Breast epithelium (tissue), 4 donors: ENCODE measurements at places on chromosomes 11 and 22. TPM values are rescaled to one million over a fixed set of nuclear protein-coding genes. Genes with fewer than 3 reads are reported as not detected.

DNA sequence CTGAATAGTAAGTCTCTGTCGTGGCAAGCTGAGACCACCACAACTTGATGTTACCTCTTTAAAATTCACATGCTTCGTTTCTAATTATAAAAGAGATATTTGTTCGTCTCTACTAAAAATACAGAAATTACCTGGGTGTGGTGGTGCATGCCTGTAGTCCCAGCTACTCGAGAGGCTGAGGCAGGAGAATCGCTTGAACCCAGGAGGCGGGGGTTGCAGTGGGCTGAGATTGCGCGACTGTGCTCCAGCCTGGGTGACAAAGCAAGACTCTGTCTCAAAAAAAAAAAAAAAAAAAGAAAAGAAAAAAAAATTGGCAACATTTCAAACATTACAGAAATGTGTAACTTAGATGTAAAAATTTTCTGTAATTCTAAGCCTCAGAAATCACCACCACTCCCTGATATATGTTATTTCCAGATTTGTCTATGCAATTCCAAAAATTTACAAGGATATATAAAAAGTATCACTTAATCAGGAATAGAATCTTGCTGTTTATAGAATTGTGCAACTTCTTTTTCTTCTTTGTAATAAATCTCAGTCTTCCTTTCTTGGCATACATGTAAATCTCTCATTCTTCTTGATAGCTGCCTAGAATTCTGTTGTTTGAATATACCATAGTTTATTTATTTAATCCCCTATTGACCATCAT is 37.3 kb downstream of the C11orf96 start:
- H3K27ac ChIP-seq, result no peak overlapping the region
- no peak overlapping the region for H3K4me3 ChIP-seq
- peaks cover 7% of the 10 kb centered on the region for H3K27me3 ChIP-seq
- DNase-seq, result no peak
- H3K4me1 ChIP-seq, result no peaks in the 10 kb centered on the region

The TBX1 gene
- 9.2 TPM for total RNA-seq

GRCh38 chr11:27599217-27599616 is 92.6 kb upstream of the LIN7C start:
- no peaks in the 10 kb centered on the region for H3K4me1 ChIP-seq
- no peak overlapping the region for H3K4me3 ChIP-seq
- no peaks in the 10 kb centered on the region for H3K36me3 ChIP-seq
- no peaks in the 10 kb centered on the region for H3K27me3 ChIP-seq
- no peak for DNase-seq
- no peak overlapping the region for H3K27ac ChIP-seq

The OTOG gene
- total RNA-seq, result not detected

- no peak for DNase-seq
- H3K27ac ChIP-seq, result no peak overlapping the region
- H3K4me3 ChIP-seq, result no peak overlapping the region
- H3K27me3 ChIP-seq, result no peaks in the 10 kb centered on the region
Measured at GRCh38 chr11:12175694-12176241, 65.4 kb downstream of the MICAL2 start.

GRCh38 chr22:47053726-47054141 is 291.3 kb downstream of the TBC1D22A start:
- DNase-seq, result no peak
- no peak overlapping the region for H3K27ac ChIP-seq
- no peak overlapping the region for H3K4me3 ChIP-seq
- no peaks in the 10 kb centered on the region for H3K36me3 ChIP-seq

DNA sequence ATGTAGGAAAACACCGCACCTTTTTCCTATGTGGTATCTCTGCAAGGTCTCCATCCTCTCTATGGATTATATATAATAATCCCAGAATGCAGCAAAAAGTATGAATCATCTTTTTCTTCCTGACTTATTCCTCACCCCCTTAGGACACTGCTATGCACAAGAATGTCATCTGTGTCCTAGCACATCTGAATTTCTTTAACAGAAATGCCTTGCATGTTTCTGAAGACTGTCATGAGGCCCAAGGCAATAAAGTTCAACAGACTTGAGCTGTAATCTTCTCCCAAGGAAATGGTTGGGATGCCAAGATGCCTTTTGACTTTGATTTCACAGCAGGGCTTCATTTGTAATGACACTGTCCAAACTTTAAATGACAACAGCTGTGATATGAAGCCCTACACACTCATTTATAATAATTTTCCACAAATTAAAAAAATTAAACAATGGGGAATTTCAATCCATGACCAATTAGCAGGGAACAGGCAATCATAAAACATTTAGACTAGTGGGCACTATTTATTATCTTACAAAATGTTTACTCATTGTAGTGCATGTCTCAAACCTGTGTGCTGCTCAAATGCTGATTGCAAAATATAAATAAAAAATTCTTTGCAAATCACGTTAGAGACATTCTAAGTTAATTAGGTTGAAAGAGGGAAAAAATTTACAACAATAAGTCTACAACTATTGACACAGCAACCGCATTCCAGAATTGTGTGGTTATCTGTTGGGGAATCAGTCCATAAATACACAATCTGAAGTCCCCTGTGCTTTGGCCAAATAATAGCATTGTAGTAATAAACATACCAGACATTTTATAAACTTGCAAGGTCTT is 242.3 kb downstream of the SWAP70 start:
- DNase-seq, result no peak
- no peaks in the 10 kb centered on the region for H3K4me1 ChIP-seq
- H3K27me3 ChIP-seq, result no peaks in the 10 kb centered on the region
- no peaks in the 10 kb centered on the region for H3K36me3 ChIP-seq
- peak overlapping the region; percentile 75 for H3K27ac ChIP-seq

- no peaks in the 10 kb centered on the region for H3K27me3 ChIP-seq
- no peak overlapping the region for H3K27ac ChIP-seq
- no peak for DNase-seq
Measured at GRCh38 chr11:125228993-125229392, 64.4 kb downstream of the PKNOX2 start.

DNA sequence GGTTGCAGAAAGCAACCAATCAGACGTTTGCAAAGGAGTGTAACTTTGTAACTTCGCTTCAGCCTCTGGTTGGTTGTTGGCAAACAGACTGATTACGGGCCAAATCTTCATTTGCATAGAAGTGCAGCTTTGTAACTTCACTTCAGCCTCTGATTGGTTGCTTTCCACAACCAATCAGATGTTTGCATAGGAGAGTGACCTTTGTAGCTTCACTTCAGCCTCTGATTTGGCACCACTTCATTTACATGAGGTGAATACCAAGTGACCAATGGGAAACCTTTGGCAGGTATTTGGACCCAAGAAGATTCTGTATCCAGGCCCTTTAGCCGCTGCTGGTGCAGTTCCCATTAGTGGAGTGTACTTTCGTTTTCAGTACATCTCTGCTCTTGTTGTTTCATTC is 16.0 kb downstream of the USP47 start:
- H3K4me1 ChIP-seq, result peaks cover 6% of the 10 kb centered on the region
- no peak for DNase-seq
- H3K36me3 ChIP-seq, result no peaks in the 10 kb centered on the region
- H3K4me3 ChIP-seq, result peak overlapping the region; percentile 6

GRCh38 chr11:129743112-129743815 is 72.4 kb upstream of the TMEM45B start:
- H3K36me3 ChIP-seq, result no peaks in the 10 kb centered on the region
- no peak overlapping the region for H3K27ac ChIP-seq
- no peak overlapping the region for H3K4me3 ChIP-seq
- no peak for DNase-seq
- H3K27me3 ChIP-seq, result no peaks in the 10 kb centered on the region
- H3K4me1 ChIP-seq, result no peaks in the 10 kb centered on the region

The ANAPC15 gene
- 21.4 TPM for total RNA-seq

DNA sequence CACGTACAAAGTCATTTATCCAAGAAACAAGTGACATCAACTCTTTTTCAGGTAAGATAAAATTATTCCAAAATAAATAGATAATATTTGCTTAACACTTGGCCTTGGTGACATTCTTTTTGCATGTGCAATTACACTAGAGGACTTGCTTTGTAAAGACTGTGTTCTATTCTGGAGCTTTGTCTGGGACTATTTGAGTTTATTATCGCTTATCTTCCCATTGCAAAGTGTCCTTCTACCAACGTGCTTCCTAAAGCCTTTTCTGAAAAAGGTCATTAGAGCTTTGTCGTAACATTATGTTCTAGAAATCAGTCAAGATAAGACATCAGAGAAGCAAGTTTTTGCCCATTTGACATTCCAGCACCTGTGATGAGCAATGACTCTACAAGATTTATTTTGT is 78.3 kb upstream of the MYO18B start:
- H3K27ac ChIP-seq, result no peak overlapping the region
- no peak overlapping the region for H3K4me3 ChIP-seq
- no peak for DNase-seq
- H3K36me3 ChIP-seq, result no peaks in the 10 kb centered on the region
- H3K27me3 ChIP-seq, result no peaks in the 10 kb centered on the region

DNA sequence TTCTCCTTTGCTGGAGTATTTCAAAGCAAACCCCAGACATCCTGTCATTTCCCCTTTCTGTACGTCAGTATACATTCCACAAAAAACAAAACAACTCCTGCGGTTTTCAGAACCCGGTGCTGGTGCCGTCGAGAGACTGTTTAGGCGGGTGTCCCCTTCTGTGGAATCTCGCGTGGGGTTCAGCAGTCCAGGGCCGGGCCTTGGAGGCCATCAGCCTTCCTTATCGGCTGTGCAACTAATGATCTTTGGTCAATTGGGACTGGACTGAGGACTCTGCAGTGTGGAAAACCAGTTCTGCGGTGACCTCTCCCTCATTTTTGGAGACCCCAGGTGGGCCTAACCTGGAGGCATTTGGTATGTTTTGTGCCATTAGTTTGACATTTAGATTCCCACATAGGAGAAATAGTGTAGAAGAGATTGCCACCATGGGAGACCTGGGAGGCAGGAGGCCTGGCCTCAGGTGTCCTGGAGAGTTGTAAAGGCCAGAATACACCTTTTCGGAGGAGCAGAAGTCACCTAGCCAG is 84.4 kb downstream of the TBC1D22A start:
- no peak overlapping the region for H3K4me3 ChIP-seq
- no peak overlapping the region for H3K27ac ChIP-seq
- no peaks in the 10 kb centered on the region for H3K27me3 ChIP-seq
- no peak for DNase-seq
- no peaks in the 10 kb centered on the region for H3K4me1 ChIP-seq

The PATE4 gene
- not detected for total RNA-seq

DNA sequence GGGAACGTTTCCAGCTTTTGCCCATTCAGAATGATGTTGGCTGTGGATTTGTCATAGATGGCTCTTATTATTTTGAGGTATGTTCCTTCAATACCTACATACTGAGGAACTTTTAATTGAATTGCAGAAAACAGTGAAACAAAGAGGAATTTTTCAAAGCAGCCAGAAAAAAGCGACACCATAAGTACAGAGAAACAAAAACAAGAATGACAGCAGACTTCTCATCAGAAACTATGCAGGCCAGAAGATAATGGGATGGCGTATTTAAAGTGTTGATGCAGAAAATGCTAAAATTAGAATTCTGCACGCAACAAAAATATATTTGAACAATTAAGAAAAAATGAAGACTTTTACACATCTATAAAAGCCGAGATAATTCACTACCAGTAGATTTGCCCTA is 95.4 kb upstream of the TIMP3 start:
- H3K36me3 ChIP-seq, result no peaks in the 10 kb centered on the region
- H3K27me3 ChIP-seq, result no peaks in the 10 kb centered on the region
- H3K27ac ChIP-seq, result no peak overlapping the region
- peaks cover 5% of the 10 kb centered on the region for H3K4me1 ChIP-seq

DNA sequence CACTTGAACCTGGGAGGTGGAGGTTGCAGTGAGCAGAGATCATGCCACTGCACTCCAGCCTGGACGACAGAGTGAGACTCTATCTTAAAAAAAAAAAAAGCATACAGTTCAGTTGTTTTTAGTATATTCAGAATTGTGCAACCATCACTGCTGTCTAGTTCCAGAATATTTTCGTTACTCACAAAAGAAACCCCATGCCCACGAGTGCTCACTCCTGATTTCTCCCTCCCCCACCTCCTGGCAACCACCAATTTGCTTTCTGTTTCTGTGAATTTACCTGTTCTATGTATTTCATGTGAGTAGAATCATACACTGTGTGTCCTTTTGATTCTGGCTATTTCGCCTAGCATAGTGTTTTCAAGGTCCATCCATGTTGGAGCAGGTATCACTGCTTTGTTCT is 24.8 kb downstream of the PTPRJ start:
- DNase-seq, result no peak
- no peaks in the 10 kb centered on the region for H3K36me3 ChIP-seq
- no peaks in the 10 kb centered on the region for H3K4me1 ChIP-seq

GRCh38 chr22:22941831-22942510 is 54.4 kb downstream of the IGLL5 start:
- no peaks in the 10 kb centered on the region for H3K4me1 ChIP-seq
- peaks cover 3% of the 10 kb centered on the region for H3K27me3 ChIP-seq
- DNase-seq, result no peak
- no peak overlapping the region for H3K4me3 ChIP-seq

DNA sequence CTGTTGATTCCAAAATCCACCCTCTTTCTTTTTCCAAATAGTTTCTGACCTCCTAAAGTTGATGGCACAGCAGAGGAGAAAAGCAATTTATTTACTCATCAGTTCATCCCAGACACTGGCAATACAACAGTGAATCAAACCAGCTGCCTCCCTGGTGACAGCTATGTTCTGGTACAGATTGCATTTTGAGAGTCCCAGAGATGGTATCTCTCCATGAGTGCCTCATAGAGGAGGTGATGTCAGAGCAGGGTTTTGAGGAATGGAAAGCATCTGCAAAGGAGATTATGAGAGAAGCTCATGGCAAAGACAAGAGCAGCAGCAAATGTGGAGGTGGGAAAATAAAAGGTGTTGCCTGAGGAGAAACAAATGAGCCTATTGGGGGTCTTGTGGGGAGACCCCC is 377.2 kb downstream of the MN1 start:
- no peak overlapping the region for H3K4me3 ChIP-seq
- H3K36me3 ChIP-seq, result no peaks in the 10 kb centered on the region
- peaks cover 14% of the 10 kb centered on the region for H3K4me1 ChIP-seq
- no peaks in the 10 kb centered on the region for H3K27me3 ChIP-seq
- no peak for DNase-seq

DNA sequence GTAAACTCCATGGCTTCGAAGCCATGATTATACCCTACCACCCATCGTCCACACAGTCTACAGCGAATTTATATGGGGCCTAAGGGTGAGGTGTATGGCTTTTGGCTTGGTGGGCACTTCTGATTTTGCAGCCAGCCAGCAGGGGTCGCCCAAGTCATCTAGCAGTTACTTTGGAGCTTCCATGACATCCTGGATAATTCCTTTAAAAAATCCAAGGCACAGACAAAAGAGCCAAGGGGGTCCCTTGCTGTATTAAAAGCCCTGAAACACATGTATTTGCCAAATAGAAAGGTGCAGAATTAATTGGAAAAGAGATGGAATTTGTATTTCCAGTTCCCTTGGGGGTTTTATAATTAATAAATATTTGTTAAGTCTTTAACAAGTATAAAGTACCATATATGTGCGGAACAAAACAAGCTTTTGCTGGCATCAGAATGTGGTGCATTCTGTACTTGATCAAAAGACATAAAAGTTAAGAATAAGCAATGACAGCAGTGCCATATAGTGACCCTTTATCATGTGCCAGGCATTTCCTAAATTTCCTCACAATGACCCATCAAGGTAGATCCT is 132.8 kb upstream of the PITPNB start:
- peak; percentile 37 for DNase-seq
- no peaks in the 10 kb centered on the region for H3K27me3 ChIP-seq
- no peaks in the 10 kb centered on the region for H3K36me3 ChIP-seq
- no peaks in the 10 kb centered on the region for H3K4me1 ChIP-seq
- H3K4me3 ChIP-seq, result no peak overlapping the region
- no peak overlapping the region for H3K27ac ChIP-seq

- H3K27me3 ChIP-seq, result no peaks in the 10 kb centered on the region
- no peaks in the 10 kb centered on the region for H3K36me3 ChIP-seq
- DNase-seq, result no peak
- no peaks in the 10 kb centered on the region for H3K4me1 ChIP-seq
- H3K4me3 ChIP-seq, result no peak overlapping the region
Measured at GRCh38 chr11:44556735-44557409, 8.6 kb upstream of the CD82 start.

The NTM gene
- total RNA-seq, result 9.0 TPM
